ENCODE measurements at places on chromosomes 3 and 15. TPM values are rescaled to one million over a fixed set of nuclear protein-coding genes. Genes with fewer than 3 reads are reported as not detected.
A peak's percentile ranks its signal among the peaks of the same experiment; 100 is the strongest.

ALDH1L1 gene
- 3.6 TPM for total RNA-seq

GRCh38 chr3:16480861-16481545 is 32.5 kb downstream of the RFTN1 start:
- peak; percentile 57 for DNase-seq

FSTL1 gene
- total RNA-seq: 1,082 TPM

DNA sequence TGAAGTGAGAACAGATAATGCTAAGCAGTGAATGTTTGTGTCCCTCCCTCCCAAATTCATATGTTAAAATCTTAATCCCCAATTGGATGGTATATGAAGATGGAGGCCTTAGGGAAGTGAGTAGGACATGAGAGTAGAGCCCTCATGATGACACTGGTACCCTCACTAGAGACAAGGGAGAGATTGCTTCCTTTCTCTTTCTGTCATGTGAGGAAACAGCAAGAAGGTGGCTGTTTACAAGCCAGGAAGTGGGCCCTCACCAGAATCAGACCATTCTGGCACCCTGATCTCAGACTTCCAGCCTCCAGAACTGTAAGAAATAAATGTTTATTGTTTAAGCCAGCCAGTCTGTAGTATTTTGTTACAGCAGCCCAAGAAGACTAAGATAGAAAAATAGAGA is 209.5 kb downstream of the SATB1 start:
- no peak for DNase-seq

GRCh38 chr15:40345867-40346578 is 4.8 kb upstream of the PHGR1 start:
- DNase-seq: peak; percentile 61

SPATA12 gene
- 1.9 TPM for total RNA-seq

DNA sequence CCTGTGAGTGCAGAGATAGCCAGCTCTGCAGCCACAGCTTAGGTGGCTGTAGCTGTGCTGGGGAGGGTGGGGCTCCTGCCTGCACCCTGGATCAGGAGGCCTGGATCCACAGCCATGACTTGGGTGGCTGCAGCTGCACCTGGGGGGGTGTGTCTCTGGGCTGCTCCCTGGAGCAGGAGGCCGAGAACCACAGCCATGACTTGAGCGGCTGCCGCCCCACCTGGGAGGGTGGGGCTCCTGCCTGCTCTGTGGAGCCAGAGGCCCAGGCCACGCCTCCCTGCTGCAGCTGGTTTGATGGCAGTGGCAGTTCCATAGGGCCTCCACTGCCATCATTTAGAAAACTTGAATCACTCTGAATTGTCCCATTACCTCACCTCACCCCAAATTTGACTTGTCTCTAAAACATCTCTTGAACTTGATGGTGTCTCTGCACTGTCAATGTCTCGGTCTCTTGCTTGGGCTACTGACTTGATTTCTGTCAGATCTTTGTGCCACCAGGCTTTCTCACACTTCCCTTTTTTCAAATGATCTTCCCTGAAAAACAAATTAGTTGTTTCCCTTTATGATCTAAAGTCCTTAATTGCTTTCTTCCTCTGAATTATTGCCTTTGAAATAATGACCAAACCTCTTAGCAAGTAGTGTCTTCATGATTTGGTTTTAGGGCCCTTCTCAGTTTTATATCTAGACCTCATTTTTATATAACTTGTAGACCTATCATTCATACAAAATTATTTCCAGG is 313.2 kb upstream of the MME start:
- no peak for DNase-seq

DNA sequence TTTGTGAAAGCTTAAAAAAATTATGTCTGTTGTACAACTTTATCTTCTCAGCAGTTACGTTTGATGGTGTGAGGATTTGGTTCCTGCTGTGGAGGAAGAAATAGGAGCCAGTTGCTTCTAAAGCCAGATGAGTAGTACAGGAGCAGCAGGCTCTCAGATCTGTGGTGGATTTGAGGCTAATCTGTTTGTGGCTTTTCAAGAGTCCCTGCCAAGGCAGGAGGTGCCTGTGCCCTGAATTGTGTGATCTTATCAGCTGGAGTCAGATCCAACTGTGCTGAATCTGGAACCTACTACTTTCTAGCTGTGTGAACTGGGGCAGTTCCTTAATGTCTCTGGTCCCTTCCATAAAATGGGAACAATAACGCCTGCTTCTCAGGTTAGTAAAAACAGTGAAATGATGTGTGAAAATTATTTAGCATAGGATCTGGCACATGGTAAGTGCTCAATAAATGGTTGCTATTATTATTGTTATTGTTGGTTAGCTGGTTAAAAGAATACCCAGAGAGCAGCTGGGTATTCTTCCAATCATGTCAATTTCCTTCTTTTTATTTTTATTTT is 7.7 kb downstream of the CLDN11 start:
- DNase-seq: peak; percentile 44

SETMAR gene
- 42.4 TPM for total RNA-seq

LMOD3 gene
- 3.6 TPM for total RNA-seq

PPM1L gene
- 10.1 TPM for total RNA-seq

DNA sequence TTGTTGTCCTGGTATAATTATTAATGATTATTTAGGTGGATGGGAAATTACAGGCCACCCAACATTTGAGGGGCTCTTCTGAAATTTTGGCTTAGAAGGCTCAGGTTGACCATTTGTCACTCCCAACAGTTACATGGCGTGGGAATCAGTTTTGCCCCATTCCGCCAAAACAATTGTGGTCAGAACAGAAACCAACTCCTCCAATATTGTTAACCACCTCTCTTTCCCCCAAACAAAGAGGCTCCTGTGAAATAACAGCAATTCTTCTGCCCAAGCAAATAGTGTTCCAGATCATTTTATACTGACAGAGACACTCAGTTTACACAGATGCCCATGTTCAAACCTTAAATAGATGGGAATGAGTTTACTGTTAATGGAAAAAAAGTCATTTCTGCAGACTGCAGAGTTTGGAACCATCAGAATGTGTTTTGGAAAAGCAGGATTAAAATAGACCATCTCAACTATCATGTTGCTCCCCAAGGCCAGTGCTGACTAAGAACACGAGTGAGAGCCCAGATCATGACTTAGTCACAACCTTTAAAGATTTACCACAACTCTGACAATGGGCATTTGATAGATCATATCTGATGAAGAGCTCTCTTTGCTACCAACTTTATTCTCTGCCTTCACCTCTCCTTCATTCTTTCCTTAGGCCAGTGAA is 102.1 kb downstream of the DUT start:
- no peak for DNase-seq

CFAP100 gene
- total RNA-seq: 3.4 TPM

PLA2G4B gene
- total RNA-seq: 0.24 TPM

ZFYVE19 gene
- 11.3 TPM for total RNA-seq

DNA sequence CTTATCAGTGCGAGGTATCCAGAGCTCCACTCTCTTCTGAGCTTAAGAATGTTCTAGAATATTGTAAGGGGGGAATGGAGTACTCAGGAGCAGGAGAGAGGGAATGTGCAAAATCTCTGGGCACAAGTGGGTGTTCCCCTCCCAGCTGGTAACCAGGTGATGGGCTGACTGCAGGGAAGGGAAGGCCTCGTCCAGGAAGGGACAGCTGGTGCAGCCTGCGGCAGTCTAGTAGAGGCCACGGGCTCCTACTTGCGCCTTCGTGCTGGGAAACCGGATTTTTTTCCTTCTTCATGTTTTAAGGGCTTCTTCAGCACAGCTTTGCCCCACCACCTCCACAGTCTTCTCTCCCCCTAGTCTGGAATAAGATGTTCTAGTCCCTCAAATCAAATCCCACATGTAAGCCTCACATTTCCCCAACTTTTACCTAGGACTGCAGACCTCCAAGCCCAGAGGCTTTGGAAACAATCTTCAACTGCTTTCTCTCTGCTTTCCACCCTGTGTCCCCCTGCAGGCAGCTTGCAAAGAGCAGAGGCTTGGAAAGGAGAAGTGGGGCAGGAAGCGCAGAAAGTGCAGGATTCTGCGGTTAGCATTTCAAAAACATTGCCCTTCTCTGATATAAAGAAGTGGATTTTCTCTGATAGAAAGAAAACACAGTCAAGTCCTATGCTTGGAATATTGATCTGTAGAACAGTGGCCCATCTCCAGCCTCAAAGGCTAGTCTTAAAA is 11.9 kb upstream of the CGNL1 start:
- DNase-seq: peak; percentile 62

- no peak for DNase-seq
These were observed 2.2 kb downstream of the PLSCR1 start for GRCh38 chr3:146542179-146542578.

- no peak for DNase-seq
These were observed 66.4 kb downstream of the XXYLT1 start for GRCh38 chr3:195204360-195205163.

- DNase-seq: no peak
These were observed 16.4 kb downstream of the PLEKHO2 start for GRCh38 chr15:64858021-64858575.

- DNase-seq: no peak
These were observed 4.6 kb upstream of the TSPAN3 start for GRCh38 chr15:77075528-77075927.

SPINT1 gene
- 16.6 TPM for total RNA-seq

GRCh38 chr3:154889227-154889634 is 190.9 kb upstream of the MME start:
- no peak for DNase-seq

CHCHD4 gene
- 14.2 TPM for total RNA-seq

DNA sequence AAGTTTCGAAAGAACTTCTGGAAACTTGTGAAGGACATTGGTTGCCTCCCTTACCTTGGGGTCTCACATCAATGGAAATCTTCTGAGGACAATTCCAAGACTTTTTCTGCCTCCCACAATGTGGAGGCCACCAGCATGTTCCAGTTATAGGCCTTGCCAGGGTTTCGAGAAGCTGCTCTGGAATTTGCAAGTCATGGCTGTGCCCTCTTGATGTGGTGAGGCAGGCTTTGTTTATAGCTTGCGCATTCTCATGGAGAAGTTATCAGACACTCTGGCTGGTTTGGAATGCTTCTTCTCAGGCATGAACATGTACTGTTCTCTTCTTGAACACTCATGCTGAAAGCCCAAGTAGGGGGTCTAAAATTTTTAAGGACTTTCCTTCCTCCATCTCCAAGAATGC is 4.1 kb downstream of the CXCR6 start:
- no peak for DNase-seq

DNA sequence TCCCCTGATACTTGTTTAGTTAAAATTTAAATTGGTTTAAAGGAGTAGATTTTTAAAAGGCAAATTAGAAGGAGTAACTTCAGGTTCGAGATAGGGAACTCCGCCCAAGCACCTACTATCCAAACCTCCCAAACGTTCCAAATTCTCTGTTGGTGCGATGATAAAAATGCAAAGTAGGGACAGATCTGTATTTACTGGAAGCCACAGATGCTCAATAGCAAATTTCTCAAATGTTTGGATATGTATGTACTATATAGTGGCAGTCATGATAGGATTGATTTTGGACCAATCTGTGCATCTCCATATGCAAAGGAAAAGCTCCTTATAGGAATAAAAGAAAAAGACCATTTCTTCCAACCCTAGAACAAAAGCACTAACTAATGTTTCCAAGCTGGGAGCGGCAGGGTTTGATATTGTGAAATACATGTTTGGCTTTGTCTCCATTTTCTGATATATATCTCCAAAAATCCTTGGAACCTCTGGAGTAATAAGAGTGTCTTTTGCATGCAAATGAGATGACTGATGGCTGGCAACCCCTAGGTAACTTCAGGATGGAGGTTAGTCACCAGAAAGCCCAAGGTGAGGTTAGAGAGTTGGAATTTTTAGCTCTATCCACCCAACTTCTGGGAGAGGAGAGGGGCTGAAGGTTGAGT is 15.6 kb downstream of the RTP2 start:
- DNase-seq: no peak

- peak; percentile 67 for DNase-seq
These were observed 615 bp downstream of the VPS18 start for GRCh38 chr15:40894681-40895448.

DNA sequence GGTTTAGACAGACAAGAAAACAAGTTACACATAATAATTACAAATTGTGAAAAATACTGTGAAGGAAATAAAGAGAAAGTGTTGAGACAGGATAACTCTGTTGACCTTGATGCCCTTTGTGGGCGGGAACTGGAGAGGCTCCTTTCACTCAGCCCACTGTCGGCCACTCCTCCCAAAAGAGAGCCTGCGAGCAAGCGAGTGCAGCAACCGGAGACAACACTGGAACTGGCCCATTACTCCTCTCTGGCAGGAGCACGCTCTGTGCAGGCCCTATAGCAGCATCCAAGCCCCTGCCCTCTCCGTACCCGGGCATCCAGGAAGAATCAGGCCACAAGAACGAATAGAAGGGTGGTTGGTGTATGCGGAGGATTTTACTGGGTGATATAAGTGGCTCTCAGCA is 16.2 kb upstream of the DUT start:
- DNase-seq: no peak

NR2F2 gene
- 12.5 TPM for total RNA-seq

GRCh38 chr3:69490235-69490634 is 104.3 kb upstream of the FRMD4B start:
- no peak for DNase-seq

DNA sequence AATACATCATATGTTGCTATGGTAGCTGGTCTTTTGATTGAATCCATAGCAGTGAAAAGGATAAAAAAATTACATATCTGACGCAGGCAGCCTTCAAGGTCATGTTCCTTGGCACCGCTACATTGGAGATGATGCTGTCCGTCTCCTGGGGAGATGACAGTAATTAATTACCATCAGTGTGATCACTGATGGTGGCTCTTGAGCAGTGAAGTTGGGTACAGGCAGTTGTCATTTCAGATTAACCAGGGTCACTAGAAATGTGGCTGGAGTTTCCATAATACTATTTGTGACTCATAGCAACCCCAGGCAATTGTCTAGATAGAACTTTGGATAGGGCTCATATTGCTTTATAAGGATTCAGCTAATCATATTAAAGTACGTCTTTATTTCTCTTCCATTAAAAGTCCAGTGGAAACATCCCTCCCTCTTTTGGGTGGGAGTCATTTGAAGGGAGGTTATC is 136.3 kb downstream of the THSD4 start:
- no peak for DNase-seq

IGSF11 gene
- total RNA-seq: 7.7 TPM

SEMA7A gene
- total RNA-seq: 23.1 TPM

- peak; percentile 35 for DNase-seq
These were observed 20.1 kb downstream of the GXYLT2 start for GRCh38 chr3:72907731-72908620.

DNA sequence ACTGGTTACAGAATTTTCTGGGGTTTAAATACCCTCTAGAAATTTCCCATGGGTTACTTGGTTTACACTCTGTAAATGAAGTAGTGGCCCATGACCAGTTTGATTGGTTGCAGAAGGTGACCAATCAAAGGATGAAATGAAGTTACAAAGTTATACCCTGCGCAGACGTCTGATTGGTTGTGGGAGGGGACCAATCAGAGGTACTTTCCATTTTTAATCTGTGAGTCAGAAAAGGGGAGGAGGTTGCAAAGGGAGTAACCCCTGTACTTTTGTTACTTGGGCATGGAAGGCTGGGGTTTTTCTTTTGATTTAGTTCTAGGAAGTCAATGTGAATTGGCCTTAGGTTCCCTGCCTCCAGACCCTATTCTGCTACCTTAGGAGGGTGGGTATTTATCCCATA is 18.7 kb upstream of the APH1B start:
- DNase-seq: no peak

DNA sequence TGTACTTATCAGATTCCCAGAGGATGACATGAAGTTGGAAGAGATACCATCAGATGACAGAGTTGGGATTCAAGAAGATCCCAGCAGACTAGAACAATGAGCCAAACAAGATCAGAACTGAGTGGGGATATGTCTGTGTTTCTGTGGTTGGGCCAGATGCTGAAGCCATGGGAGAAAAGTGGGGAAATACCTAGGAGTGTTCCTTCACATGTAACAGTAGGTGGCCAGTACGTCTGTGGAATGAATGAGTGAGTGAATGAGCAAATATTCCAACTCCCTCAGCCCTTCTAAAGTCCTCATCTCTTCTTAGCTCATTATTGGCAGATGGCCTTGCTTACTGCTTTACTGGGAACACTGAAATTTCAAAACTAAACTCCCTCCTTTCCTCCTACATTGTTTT is 32.2 kb upstream of the GREM1 start:
- no peak for DNase-seq
